AG20443 (cell line): ENCODE measurements at places on chromosomes 5 and 9.

- DNase-seq, result no peak
Measured at GRCh38 chr5:90985341-90985740, 397.8 kb downstream of the ARRDC3 start.

GRCh38 chr5:54673523-54674225 is 156.1 kb downstream of the SNX18 start:
- no peak for DNase-seq

DNA sequence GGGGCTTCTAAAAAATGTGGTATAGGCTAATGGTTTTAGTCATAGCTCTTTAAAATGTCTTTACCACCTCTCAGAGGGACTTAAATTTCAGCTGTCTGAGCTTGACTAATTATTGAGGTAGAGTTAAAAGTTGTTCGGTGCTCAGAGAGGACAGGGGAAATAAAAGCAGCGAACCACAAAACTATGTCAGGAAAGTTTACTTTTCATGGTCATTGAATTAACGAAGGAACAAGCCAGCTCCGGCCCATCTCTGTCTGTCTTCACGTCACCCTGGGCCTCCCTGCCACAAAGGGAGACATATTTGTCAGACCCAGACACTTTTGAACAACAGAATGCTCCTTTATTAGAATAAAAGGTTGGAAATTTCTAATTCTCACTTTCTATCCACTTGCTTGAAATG is 98.8 kb upstream of the EFNA5 start:
- no peak for DNase-seq

DNA sequence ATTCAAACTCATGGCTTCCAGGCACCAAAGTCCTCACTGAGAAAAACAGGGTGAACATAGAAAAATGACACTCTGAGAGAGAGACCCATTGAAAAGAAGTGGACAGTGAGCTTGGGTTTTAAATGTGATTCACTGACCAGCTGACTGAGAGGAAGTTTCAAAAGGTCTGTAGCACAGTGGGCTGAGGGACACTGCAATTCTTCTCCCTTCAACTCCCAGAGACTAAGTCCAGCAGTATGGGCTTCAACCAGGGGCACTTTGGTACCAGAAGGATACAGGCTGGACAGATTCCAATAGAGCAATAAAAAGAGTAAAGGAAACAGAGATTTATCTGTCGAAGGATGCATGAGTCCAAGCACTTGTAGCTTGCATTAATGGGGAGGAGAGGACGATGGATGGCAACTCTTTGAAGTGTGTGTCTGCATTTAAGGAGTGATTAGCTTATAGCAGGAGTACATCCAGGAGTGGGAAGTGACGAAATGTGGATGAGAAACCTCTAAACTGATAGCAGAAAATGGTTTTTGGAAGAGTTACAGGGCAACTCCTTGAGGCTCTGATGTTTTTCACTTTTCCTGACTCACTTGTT is 117.0 kb upstream of the ANKRD55 start:
- DNase-seq, result no peak

- DNase-seq, result peak; percentile 63
Measured at GRCh38 chr5:132459031-132459982, 31.3 kb downstream of the IRF1 start.

GRCh38 chr9:70519912-70520724 is 105.7 kb upstream of the KLF9 start:
- no peak for DNase-seq

DNA sequence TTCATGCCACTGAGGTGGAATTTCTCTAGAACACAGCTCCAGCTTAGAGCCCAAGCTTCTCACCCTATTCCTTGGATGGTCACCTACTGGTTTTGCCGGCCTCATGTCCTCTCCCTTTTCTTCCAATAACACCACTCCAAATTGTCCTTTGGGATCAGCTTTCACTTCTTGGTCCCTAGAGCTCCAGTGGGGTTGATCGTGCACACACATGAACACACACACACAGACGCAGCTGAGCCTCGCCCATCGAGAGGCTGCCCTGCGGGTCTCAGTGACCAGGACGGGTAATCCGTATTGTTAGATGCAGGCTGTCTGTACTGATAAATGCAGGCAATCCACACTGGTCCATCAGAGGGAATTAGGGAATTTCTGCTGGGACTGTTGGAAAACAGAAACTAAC is 6.9 kb downstream of the COL23A1 start:
- no peak for DNase-seq

GRCh38 chr5:86971034-86971571 is 296.6 kb upstream of the RASA1 start:
- peak; percentile 26 for DNase-seq

DNA sequence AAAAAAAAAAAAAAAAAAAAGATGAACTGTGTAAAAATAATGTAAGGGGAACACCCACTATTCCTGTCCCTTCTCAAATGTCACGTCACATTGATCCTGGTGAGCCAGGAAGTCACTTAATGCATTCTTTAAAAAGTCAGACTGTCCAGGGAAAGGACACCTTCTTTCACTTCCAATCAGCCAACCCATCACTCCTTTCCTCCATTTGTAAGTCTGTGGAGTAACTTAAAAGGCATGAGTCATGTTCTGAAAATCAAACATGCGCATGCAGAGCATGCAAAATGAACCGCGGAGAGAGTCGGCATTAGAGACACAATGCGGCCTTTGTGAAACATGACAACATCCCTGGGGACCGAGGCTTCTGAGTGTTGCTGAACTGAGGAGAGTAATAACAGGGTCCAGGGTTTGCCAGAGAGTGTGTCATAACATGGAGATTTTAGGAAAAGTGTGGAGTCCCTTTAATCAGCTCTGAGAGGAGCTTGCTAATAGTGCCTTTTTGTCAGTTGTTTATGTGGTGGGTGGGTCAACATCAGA is 77.6 kb upstream of the SEMA6A start:
- DNase-seq, result peak; percentile 8

- no peak for DNase-seq
Measured at GRCh38 chr5:13865312-13865711, 79.2 kb downstream of the DNAH5 start.

- no peak for DNase-seq
Measured at GRCh38 chr5:26003966-26004365, 1034.4 kb downstream of the CDH9 start.

DNA sequence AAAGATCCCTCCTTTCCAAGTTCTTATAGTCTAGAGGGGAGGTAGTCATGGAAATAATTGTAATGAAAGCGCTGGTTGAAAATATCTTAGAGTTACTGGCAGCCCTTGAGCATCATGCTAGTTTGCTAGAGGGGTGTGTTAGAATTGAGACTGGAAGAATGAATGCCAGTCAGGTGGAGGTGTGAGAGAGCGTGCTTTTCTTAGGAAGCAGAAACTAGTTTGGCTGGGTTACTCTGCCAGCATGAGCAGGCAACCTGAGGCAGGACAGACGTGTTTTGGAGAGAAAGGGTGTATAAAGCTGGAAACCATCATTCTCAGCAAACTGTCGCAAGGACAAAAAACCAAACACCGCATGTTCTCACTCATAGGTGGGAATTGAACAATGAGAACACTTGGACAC is 43.6 kb upstream of the DHFR start:
- DNase-seq, result no peak

DNA sequence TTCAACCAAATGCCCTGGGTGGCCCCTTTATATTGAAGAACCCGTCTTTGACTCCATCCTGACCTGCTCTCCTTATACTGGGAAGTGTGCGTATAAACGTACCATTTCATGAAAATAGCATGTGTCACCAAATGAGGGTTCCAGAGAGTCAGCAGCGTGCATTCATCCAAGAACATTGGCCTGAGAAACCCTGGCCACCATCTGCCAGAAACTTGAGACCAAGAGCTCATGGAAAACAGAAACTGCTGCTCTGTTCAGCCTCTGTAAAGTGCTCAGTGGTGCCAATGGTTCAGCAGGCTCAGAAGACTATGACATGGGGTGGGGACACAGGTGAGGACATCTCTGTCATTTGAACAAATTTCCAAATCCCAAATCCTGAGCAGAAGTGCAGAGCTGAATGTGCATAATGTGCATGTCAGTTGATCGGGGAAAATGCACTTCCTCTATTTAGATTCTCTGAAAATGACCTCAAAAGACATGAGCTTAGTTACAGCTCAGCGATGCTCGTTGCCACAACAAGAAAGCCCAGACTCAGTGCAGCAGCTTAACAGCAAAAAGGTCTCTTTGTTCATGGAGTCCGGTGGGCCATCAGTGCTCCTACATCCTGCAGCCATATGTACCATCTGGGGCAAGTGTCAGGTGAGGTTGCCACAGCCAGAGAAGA is 176.1 kb downstream of the ATPSCKMT start:
- DNase-seq, result no peak

- DNase-seq, result no peak
Measured at GRCh38 chr9:88819476-88819875, 171.8 kb upstream of the S1PR3 start.
